ENCODE measurements at places on chromosomes 2 and 18. TPM values are rescaled to one million over a fixed set of nuclear protein-coding genes. Genes with fewer than 3 reads are reported as not detected.

LRRC30 gene
- total RNA-seq: not detected

MLPH gene
- 0.65 TPM for total RNA-seq

CENPA gene
- 45.6 TPM for total RNA-seq

CPSF3 gene
- 77.2 TPM for total RNA-seq

SERPINB2 gene
- not detected for total RNA-seq

SRBD1 gene
- 14.6 TPM for total RNA-seq

DUSP19 gene
- 4.7 TPM for total RNA-seq

CDH2 gene
- 0.09 TPM for total RNA-seq

GPR39 gene
- 0.04 TPM for total RNA-seq

KCNJ3 gene
- not detected for total RNA-seq

DNA sequence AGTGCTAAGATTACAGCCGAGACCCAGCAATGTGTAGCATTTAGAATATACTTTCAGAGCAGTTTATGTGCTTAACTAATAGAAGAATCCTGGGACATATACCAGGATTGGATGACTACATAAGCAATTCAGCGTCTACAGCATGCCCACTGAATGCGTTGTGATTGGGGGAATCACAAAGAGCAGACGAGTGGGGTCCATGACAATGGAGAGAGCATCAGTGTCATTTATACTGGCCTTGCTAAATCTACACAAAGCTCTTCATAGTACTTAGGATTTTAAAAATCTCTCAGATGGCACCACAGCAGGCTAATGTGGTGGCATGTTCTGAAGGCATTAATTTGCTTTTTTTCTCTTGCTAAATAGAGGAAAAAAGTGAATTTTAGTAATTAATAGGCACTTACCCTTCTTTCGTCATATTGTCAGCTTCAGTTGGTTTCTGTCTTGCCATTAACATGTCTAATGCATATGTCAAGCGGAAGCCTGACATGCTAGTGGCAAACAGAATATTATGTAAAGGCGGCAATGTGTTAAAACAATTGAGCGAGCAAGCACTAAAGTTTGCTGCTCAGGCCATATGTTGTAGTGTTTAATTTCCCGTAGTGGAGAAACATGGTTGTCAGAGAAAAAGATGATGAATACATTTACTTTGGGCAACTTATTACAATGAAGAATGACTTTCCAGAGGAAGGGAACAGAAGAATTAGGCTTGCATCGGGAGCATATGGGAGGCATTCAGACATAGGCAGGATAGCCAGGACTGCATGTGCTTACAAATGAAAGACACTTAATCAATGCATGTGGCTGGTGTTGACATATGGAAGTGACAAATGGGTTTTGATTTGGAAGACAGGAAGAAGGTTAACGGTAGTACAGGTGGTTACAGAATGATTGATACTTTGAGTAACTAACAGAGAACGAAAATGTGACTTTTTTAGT, 145.2 kb downstream of the ICOS start:
- DNase-seq: no peak

GRCh38 chr18:48554610-48555400, 16.0 kb downstream of the CTIF start:
- DNase-seq: no peak

DNA sequence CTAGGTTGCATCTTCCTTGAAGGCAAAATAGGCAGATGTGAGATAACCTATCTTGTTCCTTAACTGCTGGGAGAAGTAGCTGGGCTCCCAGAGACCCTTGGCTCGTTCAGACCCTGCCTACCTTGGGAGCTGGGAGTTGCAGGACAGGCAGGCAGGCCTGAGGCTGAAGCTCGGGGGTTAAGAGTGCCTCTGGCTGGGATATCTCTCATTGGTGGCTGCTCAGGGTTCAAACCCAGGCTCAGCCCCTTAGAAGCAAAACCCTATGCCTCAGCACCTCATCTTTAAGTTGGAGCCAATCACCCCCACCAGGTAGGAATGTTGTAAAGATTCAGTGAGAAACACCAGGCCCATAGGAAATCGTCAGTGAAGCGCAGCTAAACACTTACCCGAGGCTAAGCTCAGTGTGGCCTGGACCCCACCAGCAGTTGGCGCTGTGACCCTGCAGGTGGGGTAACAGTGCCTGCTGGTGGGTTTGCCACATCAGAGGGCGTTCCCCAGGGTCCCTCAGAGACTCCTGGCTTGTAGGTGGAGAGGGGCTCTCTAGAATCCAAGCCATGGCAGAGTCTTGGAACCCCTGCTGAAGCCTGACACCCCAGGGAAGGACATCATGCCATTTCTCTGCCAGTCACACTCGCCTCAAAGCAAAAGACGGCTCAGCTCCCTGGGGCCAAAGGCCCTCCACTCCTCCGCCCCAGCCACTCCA, 54.6 kb upstream of the GPR17 start:
- peak; percentile 73 for DNase-seq

- DNase-seq: no peak
Observed at GRCh38 chr2:157236404-157236803, 21.1 kb upstream of the GALNT5 start.

GRCh38 chr18:35982409-35983114, 10.1 kb downstream of the RMP24 start:
- no peak for DNase-seq

GRCh38 chr18:24877546-24877945, 417.1 kb downstream of the HRH4 start:
- DNase-seq: no peak

- no peak for DNase-seq
Observed at GRCh38 chr2:96866586-96866985, 3.3 kb downstream of the SEMA4C start.

- no peak for DNase-seq
Observed at GRCh38 chr2:129004485-129004884, 685.8 kb upstream of the HS6ST1 start.

DNA sequence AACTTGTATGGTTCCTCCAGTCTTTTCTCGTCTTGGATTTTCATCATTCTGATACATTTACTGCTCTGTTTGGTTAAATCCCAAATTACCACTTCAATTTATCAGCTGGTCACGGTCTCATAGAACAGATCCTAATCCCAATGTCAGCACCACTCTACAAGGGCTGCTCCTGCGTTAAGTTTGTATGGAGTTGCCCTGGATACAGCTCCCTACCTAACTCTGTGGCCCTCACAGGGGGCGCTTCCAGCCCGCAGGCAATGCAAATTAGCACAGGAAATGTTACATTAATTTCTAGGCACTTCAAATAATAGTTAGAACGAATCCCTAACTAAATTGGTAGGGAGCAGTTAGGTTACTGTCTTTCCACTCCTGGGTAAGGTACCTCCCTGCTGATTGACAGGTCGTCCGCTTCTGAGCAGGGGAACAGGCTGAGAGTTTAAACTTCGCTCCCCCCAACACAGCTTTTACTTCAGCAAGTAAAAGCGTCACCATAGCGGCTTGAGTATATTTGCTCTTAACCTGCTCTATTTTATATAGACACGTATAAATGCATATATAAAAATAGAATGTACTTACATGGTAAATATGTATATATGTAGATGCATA, 238.5 kb upstream of the FANCL start:
- DNase-seq: no peak

- DNase-seq: no peak
Observed at GRCh38 chr2:121925466-121925865, 170.0 kb downstream of the TSN start.

GRCh38 chr18:45670281-45670962, 53.6 kb upstream of the SLC14A1 start:
- peak; percentile 73 for DNase-seq

DNA sequence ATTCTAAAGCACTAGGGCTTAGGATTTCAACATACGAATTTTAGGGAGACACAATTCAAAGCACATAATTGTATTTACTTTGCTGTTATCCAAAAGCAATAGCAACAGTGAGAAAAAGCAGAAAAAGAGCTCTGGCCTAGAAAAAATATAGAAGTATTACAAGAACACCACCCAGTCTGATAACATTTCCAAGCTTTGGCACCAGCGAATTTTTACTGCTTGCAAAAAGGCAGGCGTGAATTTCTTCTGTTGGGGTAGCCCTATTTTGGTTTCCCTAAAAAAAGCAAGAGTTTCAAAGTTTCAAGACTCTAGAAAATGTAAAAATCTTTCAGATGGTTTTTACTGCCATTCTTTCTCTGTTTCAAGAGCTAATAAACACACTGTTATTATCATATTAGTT, 292.7 kb downstream of the DPP10 start:
- DNase-seq: no peak

DNA sequence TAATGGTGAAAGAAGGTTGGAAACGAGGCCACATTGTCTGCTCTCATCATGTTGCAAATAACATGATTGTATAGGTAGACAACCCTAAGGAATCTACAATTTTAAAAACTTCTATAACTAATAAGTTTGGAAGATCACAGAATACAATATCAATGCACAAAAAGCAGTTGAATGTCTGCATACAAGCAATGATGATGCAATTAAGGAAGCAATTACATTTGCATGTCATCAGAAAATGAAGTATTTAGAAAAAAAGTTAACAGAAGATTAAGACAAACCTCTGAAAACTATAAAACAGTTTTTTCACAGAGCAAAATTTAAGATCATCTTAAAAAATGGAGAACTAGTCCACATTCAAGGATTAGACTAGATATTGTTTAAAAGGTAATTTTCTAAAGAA, 181.1 kb downstream of the METTL4 start:
- DNase-seq: no peak

GRCh38 chr18:62165583-62165982, 21.3 kb downstream of the PIGN start:
- no peak for DNase-seq

GRCh38 chr2:197171582-197171981, 139.0 kb downstream of the ANKRD44 start:
- no peak for DNase-seq

GRCh38 chr2:12504443-12504842, 212.3 kb upstream of the TRIB2 start:
- DNase-seq: no peak

Measured in K562 (cell line).